WTC11 (cell line): ENCODE measurements at places on chromosomes 3 and 15.

- DNase-seq, result no peak
Observed at GRCh38 chr15:40313531-40314398, 6.0 kb upstream of the PLCB2 start.

DNA sequence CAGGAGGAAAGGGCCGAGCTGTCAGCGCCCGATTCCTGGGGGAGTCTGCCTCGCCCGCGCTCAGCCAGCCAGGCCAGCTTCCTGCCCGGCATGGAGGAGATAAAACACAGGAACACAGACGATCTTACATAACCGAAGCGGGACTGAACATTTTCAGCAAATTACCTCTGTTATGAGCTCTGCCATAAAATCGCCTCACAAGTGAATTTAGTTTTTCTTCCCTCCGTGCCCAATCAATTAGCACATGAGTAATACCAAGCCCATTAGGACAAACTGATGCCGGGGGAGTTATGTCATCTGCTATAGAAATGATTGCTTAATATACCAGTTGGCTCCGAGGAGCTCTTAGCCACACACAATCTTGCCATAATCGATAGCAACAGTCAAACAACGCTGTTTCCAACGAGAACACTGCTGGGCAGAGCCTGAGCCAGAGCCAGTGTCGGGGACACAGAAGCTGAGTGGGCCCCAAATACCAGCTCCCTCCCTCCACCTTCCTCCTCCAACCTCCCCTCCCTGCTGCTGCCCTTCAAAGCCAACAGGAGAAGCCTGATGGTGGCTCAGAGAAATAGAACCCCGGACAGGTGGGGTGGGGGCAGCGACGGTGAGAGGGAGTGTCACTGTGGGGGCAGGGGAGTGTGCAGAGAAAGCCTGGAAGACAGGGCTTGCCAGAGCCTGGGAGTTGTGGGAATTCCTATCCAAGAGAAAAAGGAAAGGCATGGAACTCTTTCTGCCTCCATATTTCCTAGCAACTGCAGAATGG lies 279.4 kb upstream of the TLE3 start:
- DNase-seq, result no peak

GRCh38 chr15:80512726-80513660 lies 108.8 kb downstream of the ARNT2 start:
- no peak for DNase-seq

DNA sequence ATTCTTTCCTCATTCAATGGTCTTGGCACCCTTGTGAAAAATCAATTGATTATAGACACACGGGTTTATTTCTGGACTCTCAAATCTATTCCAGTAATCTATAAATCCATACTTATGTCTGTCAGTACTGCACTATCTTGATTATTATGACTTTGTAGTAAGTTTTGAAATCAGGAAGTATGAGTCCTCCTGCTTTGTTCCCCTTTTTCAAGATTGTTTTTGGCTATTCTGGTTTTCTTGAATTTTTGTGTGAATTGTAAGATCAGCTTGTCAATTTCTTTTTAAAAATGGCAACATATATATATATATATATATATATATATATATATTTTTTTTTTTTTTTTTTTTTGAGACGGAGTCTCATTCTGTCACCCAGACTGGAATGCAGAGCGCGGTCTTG lies 32.3 kb upstream of the CFAP20DC start:
- no peak for DNase-seq

- no peak for DNase-seq
Observed at GRCh38 chr3:191376516-191377141, 46.3 kb upstream of the UTS2B start.
